ENCODE measurements at places on chromosomes 7 and 10.
A peak's percentile ranks its signal among the peaks of the same experiment; 100 is the strongest.

- no peak for DNase-seq
Observed at GRCh38 chr10:80540136-80540535, 2.4 kb downstream of the SH2D4B start.

DNA sequence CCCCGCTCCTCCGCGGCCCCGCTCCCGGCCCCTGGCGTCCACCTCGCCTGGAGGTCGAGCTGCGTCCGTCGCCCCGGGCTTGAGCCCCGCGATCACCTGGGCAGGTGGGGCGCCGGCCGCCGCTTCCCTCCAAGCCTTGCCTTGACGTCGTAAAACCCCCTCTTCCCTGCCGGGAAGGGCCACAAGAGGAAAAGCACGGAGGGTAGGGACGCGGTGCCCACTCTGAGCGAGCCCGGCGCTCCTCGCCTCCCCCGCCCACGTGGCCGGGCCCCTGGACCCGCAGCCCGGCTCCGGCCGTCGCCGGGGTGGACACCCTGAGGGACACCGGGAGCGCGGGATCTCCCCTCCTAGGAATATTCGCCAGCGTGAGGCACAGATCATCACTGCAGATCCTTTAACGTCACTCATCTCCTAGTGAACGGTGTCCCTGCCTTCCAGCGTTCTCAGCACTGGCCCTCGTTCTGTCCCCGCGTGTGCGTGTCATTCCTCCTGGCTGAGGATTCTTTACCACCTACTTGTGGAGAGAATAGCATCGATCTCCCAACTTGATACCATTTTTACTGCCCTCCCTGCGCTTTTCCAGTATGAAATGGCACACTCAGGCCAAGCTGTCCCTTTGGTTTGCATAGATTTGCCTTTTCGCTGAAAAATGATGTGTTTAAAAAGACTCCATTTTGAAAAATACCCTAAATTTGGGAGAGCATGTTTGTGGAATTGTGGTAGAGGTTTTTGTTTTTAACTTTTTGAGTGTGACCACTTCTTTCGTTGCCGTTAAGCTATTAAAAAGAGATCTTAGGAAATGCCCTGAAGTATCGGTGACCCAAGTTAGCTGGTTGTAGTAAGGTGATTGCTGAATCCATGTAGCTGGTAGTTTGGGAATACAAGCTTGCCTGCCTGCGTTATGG lies 649 bp downstream of the ACTR3B start:
- peak; percentile 2 for DNase-seq

GRCh38 chr7:35792873-35793489 lies 7.9 kb upstream of the SEPTIN7 start:
- no peak for DNase-seq

GRCh38 chr7:107201795-107202450 lies 33.1 kb downstream of the HBP1 start:
- no peak for DNase-seq

- DNase-seq: no peak
Observed at GRCh38 chr10:5198386-5198785, 1.7 kb downstream of the AKR1C4 start.

DNA sequence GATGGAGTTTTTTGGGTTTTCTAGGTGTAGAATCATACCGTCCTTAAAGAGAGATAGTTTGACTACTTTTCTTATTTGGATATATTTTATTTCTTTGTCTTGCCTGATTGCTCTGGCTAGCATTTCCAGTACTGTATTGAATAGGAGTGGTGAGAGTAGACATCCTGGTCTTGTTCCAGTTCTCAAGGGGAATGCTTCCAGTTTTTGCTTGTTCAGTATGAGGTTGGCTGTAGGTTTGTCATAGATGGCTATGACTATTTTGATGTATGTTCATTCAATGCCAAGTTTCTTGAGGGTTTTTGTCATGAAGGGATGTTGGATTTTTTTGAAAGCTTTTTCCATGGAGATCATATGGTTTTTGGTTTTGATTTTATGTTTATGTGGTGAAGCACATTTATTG lies 676.9 kb downstream of the SUGCT start:
- DNase-seq: no peak

GRCh38 chr7:31102151-31102972 lies 50.3 kb downstream of the ADCYAP1R1 start:
- no peak for DNase-seq

GRCh38 chr7:95957510-95957909 lies 185.2 kb downstream of the DYNC1I1 start:
- no peak for DNase-seq

DNA sequence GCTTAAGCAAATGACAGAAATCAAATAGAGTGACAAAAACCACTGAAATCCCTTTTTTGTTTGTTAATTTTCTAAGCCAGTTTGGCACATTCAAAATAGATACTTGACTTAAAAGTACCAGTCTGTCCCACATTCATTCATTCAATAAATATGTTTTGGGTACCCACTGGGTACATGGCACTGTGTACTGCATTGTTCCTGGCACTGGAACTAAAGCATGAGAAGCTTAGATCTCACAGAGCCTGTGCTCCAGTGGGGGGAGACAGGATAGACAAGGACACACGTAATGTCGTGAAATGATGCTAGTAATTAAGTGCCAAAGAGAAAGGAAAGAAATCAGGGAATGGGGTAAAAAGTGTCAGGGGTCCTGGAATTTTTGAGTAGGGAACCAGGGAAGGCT lies 13.0 kb downstream of the MTURN start:
- no peak for DNase-seq

- DNase-seq: no peak
Observed at GRCh38 chr7:92251181-92251580, 5.4 kb downstream of the ANKIB1 start.

GRCh38 chr10:71136036-71136721 lies 76.2 kb upstream of the UNC5B start:
- DNase-seq: no peak

DNA sequence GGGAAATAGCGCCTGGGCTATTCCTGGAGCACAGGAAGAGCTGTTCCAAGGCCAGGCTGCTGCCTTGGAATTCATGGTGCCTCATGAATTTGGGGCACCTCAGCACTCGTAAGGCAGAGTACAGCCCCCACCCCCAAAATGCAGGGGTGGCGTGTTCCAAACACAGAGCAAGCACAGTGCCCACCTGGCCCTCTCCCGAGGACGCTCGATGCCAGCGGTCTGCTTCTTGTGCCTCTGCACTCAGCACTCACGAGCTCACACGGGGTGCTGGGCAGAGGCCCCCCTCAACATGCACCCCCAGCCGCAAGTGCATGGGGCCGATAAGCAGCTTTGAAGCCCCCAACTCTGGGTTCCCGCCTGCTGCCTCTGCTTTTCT lies 60.1 kb downstream of the ZRANB1 start:
- no peak for DNase-seq

DNA sequence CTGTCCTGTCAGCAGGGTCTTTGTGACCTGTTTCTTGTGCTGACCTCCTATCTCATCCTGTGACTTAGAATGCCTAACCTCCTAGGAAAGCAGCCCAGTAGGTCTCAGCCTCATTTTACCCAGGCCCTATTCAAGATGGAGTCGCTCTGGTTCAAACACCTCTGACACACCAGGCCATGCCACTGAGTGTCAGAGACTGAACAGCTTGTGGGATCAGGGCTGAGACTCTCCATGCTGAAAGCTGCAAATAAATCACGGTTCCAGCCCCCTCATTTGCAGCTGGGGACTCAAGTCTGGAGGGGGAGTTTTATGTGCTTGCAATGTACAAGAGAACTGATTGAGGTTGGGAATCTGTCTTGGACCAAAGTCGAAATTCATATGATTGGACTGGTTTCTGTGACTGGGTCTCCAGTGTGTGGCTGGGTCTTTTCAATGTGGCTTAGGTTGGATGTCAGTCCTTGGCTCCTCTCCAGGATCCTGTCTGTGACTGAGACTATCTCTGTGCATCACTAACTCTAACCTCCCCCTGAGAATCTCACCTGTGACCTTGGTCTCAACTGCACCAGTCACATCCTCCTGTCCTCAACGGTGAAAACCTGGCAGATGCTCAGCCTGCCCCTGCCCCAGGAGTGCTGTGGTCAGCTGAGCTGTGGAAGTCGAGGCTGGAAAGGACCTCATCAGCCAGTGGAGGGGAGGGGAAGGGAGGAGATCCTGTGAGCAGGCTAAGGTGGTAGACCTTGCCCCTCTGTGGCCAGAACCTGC lies 11.7 kb downstream of the PRF1 start:
- no peak for DNase-seq

DNA sequence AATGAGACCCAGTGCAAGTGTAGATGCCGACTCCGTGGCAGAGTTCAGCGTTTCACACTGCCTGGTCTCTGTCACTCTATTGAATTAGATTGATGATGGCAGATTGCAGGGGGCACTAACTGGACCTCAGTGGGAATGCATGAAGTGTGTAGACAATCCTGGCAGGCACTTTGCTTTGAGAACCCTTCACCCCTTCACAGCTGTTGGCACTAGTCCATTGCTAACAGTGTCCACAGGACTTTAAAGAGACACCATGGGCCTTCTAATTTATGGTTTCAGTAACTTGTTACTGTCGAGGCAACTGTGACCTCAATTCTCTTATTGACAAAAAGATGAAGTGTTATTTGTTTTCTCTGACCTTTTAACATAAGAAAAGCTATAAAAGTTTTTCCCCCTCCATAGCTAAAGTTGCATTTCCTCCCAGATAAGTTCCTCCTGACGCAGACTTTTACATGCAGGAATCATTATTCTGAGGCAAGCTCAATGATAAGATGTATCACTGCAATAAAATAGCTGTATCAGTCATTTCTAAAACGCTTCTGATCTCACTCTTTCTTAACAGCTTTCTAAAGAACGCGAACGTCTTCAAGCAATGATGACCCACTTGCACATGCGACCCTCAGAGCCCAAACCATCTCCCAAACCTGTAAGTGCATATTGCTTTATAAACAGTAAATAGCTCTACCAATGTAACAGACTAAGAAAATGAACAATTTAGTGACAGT lies 238.9 kb downstream of the FOXP2 start:
- no peak for DNase-seq

DNA sequence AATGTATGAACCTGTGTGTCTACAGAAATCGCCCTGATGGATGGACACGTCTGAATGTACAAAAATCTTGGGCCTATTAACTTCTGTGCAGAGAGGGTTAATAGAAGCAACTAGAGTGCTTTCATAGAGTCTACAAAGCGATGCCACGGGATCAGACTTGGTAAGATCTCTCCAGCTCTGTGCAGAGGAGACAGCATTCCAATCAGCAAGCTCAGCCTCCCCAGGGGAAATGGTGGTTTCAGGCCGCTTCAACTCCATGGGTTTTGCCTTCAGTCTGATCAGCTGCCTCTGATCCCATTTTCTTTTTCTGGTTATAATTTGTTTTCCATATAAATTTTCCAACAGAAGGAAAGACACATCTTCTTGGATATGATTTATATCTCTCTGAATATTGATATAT lies 35.1 kb upstream of the COBL start:
- no peak for DNase-seq

DNA sequence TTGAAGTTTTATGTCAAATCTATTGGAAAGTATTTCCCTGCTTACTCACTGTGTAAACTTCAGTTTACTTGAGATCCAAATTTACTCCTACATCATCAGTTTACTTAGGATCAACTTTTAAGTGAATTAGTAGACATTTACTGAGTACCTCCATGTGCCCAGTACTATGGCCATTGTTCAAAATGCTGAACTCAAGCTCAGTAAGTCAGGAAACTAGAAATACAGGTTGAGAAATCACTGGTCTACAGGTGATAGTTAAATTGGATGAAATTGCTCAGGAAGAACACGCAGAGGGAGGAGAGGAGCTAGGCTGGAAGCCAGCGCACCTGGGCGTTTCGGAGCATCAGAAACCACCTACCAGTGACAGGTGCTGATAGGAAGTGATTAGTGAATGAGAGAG lies 25.5 kb upstream of the EBLN1 start:
- DNase-seq: no peak

DNA sequence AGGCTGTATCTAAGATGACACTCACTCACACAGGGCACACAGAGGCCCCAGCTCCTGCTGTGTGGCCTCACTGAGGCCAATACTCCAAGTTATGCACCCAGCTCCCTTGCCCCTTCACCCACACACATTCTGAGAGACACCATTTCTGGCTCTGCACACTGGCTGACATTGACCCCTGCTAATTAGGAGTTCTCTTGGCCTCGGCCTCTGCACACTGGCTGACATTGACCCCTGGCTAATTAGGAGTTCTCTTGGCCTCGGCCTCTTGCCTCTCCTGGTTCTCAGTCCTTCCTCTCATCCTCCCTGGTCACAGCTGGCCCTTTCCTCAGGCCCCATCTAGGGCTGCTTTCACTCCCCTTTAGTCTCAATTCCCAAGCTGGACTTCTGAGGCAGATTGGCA lies 97.3 kb downstream of the GRID1 start:
- no peak for DNase-seq

GRCh38 chr7:11726794-11727155 lies 105.2 kb downstream of the THSD7A start:
- no peak for DNase-seq

GRCh38 chr7:114659409-114660125 lies 245.0 kb downstream of the FOXP2 start:
- DNase-seq: no peak

GRCh38 chr10:97074256-97075145 lies 111.3 kb downstream of the SLIT1 start:
- DNase-seq: no peak

- no peak for DNase-seq
Observed at GRCh38 chr7:76403780-76404494, 5.6 kb downstream of the SSC4D start.

DNA sequence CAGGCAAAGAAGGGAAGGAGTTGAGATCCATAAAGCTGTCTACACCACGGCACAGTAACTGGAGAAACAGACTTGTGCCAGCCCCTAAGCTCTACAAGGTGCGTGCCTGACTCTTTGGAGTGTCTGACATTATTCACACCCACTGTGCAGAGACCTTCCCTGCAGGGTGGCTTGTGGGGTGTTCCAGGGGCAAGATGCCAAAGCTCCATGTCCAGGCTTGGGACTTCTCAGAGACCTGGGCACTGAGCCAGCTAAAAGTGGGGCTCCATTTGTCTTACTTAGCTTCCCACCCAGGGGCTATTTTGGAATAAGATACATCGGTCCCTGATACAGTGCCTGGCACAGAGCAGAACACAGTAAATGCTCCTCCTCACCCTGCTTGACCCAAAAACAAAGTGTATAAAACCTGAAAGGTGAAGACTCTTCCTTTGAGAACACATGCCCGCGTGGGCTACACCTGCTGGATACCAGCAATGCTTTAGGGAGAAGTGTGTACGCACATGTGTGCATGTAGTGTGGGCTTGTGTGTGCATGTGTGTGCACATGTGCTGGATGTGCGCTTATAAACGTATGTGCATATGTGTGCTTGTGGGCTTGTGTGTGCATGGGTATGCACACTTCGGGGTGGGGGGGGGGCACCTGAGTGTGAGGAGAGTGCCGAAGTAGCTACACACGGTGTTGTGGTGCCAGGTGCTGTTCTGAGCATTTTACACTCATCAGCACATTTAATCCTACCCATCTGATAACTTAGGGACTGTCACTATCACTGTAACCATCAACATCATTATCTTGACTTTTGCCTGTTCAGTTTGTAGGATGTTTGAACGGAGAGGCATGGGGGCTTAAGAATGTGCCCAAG lies 143.0 kb downstream of the ARHGAP22 start:
- DNase-seq: no peak
